ENCODE measurements at places on chromosomes 6 and 20. TPM values are rescaled to one million over a fixed set of nuclear protein-coding genes. Genes with fewer than 3 reads are reported as not detected.

GRCh38 chr6:39657355-39658135 lies 67.7 kb downstream of the KIF6 start:
- no peak overlapping the region for H3K27ac ChIP-seq
- no peaks in the 10 kb centered on the region for H3K36me3 ChIP-seq
- no peak for DNase-seq

DNA sequence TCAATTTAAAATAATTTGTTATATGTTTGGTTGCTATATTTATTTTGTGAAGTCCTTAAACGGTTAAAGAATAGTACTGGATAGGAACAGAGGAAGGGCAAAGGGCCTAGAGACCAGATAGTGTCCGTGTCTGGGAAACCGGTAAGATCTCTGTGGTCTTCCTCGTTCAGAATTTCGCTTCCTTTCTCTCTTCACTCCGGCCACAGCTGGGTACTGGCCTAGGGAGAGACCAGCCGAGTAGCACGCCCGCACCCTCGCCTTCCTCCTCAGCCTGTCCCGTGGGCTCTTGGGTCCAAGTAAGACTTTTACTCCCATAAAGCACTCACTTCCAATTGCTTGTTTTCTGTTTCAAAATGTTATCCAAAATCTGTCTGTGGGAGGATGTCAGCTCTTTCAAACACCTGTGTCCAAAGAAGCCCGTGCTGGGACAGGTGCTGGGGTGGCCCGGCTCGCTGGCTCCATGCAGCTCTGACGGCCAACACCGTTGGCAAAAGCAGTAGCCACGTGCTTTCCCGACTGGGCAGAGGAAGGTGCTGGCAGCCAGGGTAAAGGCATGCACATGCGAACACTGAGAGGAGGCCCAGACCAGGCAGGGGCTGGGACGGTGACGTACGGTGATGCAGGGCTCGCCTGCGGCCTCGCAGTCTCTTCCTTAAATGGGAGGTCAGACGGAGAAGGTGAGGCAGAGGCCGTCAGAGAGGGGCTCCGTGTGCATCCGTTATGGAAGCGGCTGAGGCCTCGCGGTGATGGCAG lies 112.2 kb downstream of the IRF4 start:
- no peak for DNase-seq
- no peaks in the 10 kb centered on the region for H3K4me1 ChIP-seq
- H3K27me3 ChIP-seq, result no peaks in the 10 kb centered on the region
- no peak overlapping the region for H3K27ac ChIP-seq

DNA sequence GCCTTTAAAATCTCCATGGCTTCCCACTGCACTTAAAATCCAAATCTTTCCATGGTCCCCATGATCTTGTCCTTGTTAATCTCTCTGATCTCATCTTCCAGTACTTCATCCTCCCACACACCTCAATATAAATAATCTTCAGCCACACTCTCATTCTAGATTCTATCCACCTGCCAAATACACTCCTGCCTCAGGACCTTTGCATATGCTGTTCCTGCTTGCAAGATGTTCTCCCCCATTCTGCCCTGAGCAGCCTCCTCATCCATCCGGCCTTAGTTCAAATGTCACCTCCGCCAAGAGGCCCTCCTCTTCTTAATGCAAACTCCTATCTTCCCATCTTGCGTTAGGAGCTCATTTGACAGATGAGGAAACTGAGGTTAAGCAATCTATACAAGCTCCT lies 77.4 kb downstream of the PREX1 start:
- H3K27ac ChIP-seq, result no peak overlapping the region
- no peak overlapping the region for H3K4me3 ChIP-seq
- no peaks in the 10 kb centered on the region for H3K36me3 ChIP-seq
- peaks cover 9% of the 10 kb centered on the region for H3K27me3 ChIP-seq
- peaks cover 7% of the 10 kb centered on the region for H3K4me1 ChIP-seq

GRCh38 chr6:26008470-26008869 lies 45.9 kb downstream of the TRIM38 start:
- H3K27ac ChIP-seq, result no peak overlapping the region
- H3K4me3 ChIP-seq, result no peak overlapping the region
- H3K27me3 ChIP-seq, result no peaks in the 10 kb centered on the region
- DNase-seq, result no peak
- H3K36me3 ChIP-seq, result no peaks in the 10 kb centered on the region

Gene TCP11
- total RNA-seq, result not detected

Gene PRPH2
- not detected for total RNA-seq

Gene MAFB
- 3.0 TPM for total RNA-seq

DNA sequence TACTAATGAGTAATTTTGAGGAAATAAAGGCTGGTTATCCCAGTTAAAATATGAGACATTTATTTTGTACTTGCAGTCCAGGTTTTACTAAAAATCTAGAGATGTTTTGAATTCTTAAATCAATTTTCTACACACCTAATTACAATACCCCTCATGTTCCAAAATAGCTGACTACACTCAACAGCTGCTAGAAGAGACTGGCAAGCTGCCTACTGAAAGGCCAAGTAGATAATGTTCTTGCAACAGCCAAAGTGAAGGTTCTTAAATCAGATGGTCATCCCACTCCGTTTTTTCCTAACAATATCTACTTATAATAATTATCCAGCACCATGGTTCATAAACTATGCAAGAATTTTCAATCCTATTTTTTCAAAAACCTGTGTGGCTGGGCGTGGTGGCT lies 69.0 kb downstream of the DTNBP1 start:
- H3K4me1 ChIP-seq, result peaks cover 13% of the 10 kb centered on the region
- DNase-seq, result no peak
- H3K4me3 ChIP-seq, result no peak overlapping the region
- no peak overlapping the region for H3K27ac ChIP-seq
- H3K27me3 ChIP-seq, result no peaks in the 10 kb centered on the region

DNA sequence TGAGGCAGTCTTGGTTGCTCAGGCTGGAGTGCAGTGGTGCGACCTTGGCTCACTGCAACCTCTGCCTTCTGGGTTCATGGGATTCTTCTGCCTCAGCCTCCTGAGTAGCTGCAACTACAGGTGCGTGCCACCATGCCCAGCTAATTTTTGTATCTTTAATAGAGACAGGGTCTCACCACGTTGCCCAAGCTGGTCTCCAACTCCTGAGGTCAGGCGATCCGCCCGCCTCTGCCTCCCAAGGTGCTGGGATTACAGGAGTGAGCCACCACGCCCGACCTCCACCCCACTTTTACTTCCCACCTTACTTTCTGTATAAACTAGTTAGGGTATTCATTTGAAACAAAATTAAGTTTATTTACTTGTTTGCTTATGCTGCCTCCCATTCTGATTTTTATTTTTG lies 86.5 kb downstream of the NCOA3 start:
- H3K27ac ChIP-seq, result no peak overlapping the region
- peaks cover 2% of the 10 kb centered on the region for H3K36me3 ChIP-seq
- no peak overlapping the region for H3K4me3 ChIP-seq
- peaks cover 28% of the 10 kb centered on the region for H3K4me1 ChIP-seq
- no peak for DNase-seq

GRCh38 chr20:1685304-1686052 lies 27.9 kb upstream of the SIRPG start:
- H3K27me3 ChIP-seq, result peaks cover 32% of the 10 kb centered on the region
- no peak overlapping the region for H3K4me3 ChIP-seq
- H3K36me3 ChIP-seq, result no peaks in the 10 kb centered on the region

DNA sequence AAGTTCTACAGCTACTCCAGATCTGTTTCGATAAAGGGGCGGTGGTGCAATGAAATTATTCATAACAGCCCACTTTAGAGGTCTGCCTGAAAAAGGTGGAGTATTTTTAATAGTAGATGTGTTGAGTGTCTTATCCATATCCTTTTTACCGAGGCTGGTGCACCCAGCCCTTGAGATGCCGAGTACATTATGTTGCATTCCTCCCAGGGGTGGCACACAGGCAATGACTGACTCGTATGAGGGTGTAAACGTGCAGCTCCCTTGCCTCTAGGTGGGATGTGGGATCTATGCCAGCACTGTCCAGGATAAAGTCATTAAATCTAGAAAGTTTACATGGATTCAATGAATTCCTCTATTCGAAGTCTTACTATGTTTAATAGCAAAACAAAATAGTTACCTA lies 355.6 kb downstream of the PLCB1 start:
- H3K4me3 ChIP-seq, result no peak overlapping the region
- H3K27ac ChIP-seq, result no peak overlapping the region
- no peaks in the 10 kb centered on the region for H3K4me1 ChIP-seq
- no peaks in the 10 kb centered on the region for H3K36me3 ChIP-seq
- peaks cover 3% of the 10 kb centered on the region for H3K27me3 ChIP-seq
